H4 (cell line): ENCODE measurements at places on chromosomes 4 and X. TPM values are rescaled to one million over a fixed set of nuclear protein-coding genes. Genes with fewer than 3 reads are reported as not detected.
A peak's percentile ranks its signal among the peaks of the same experiment; 100 is the strongest.

DNA sequence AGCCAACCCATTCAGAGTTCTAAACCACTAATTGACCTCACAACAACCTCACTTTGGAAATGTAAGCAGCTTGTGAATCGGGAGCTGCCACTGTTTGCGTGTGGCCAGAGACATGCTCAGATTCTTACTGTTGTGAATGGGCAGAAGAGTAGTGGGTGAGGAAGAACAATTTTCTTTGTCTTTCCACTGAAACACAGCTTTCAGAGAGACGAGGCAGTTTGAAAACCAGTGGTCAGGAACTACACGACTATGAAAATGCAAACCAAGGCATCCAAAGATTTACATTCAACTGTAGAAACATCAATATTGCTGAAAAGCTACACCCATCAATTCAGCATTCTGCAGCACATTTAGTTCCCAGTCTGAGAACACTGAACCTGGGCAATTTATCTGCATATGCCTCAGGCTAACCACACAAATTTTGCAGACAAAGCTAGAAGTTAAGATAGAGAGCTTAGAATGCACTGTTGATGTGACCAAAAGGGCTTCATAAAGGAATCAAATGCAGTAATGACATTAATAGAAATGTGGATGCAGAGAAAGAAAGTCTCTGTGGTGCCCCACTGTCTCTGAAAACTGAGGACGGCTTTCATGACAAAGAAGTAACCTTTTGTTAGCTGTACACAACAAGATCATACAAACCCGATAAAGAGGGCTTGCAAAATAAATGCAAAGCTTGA lies 134.3 kb downstream of the APBB2 start:
- DNase-seq: no peak

DNA sequence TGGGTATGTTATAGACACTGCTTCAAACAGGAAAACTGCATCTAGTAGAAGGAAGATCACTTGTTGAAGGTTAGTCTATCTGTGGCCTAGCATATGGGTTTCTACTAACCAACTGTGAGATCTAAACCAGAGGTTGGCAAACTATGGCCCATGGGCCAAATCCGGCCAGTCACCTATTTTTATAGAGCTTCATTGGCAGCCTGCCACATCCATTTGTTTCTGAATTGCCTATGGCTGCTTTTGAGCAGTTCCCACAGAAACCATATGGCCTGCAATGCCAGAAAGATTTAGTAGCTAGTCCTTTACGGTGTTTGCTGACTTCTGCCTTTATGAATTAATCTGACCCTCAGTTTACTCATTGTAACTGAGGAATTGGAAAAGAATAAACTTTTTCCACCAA lies 71.1 kb downstream of the MID1 start:
- DNase-seq: peak; percentile 21

DNA sequence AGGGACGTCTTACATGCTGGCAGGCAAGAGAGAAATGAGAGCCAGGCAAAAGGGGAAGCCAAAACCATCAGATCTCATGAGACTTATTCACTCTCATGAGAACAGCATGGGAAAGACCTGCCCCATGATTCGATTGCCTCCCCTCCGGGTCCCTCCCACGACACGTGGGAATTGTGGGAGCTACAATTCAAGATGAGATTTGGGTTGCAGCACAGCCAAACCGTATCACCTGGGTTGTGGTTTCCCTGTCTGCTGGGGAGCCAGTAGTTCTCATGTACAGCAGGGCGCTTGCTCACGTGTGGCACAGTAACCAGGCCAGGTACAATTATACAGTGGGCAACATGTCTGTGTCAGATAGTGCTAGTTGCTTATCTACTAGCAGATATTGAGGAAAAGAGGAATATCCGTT lies 11.1 kb upstream of the RS1 start:
- DNase-seq: no peak

DNA sequence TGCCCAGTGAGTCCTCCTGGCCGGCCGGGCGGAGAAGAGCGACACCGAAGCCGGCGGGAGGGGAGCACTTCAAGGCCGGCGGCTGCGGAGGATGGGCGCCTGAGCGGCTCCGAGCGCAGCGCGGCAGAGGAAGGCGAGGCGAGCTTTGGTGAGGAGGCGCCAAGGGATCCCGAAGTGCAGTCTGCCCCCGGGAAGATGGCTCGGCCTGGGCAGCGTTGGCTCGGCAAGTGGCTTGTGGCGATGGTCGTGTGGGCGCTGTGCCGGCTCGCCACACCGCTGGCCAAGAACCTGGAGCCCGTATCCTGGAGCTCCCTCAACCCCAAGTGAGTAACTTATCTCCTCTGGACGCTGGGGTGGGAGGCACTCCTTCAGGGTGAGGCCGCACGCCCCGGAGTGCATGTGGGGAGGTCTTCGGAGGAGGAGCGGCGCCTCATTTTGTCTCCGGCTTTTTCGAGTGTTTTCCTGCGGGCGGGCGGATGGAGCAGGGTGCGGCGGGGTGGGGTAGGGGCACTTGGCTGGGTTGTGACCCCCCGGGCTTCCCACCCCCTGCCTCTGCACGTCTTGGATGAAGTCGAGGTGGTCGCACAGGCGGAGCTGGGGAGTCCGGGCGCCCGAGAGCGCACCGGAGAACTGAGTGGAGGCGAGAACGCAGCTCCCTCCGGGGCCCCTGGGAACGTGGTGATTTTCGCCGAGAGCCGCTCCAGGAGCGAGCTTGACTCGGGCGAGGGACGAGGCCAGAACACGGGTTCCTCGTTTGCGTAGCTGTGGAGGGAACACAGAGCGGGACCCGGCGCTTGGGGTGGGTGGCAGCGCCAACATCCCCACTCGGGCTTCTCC lies 979 bp downstream of the EFNB1 start:
- no peak for DNase-seq

Gene ASB5
- total RNA-seq: 0.10 and 0.37 TPM in 2 replicates

Gene FAAH2
- not detected in 2 replicates for total RNA-seq

Gene DRD5
- not detected in 2 replicates for total RNA-seq

Gene GRID2
- 0.45 and 0.72 TPM in 2 replicates for total RNA-seq

Gene SPANXN2
- not detected in 2 replicates for total RNA-seq
